ENCODE measurements at places on chromosomes 7 and 10.
A peak's percentile ranks its signal among the peaks of the same experiment; 100 is the strongest.

- peak; percentile 4 for DNase-seq
Observed at GRCh38 chr10:86757113-86757972, 924 bp downstream of the BMPR1A start.

DNA sequence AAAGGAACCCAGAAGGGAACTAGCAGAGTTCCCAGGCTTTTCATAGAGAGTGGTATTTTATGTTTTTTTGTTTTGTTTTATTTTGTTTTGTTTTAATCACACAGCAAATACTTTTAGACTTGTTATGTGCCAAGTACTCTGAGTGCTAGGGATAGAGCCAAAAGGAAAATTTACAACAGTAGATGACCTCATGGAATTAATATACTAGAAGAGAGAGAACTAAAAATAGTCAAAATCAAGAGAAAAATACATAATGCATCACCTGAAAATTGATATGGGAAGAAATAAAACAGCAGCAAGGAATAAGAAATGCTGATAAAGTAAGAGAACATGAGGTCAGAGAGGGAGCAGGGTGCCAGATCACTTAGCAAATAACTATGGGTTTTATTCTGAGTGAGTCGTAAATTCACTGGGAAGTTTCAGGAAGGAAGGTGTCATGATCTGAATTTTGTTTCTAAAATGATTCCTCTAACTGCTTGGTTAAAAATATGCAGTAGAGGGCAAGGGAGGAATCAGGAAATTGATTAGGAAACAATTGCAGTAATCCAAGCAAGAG, 351.0 kb downstream of the ANKRD7 start:
- DNase-seq, result no peak

- no peak for DNase-seq
Observed at GRCh38 chr10:118990326-118990725, 39.2 kb upstream of the NANOS1 start.

DNA sequence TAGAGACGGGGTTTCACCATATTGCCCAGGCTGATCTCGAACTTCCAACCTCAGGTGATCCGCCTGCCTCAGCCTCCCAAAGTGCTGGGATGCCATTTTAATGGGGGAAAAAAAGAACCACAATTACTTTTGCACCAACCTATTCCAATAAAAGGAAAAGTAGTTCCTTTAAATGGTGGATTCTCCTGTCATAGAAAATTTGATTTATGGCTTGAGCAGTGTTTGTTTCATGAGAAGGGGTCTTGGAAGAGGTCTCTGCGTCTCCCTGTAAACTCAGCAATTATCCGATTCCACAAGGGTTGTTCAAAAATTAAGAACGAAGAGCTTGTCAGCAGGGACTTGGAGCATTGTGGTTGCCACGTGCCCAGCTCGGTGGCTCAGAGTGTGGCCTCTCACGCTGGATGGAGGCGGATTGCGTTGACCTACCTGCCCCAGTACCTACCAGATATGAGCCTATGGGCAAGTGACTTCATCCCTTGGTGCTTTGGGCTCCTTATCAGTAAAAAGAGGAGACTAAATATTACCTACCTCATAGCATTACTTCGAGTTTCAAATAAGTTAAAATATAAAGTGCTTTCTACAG, 2.8 kb upstream of the TRIP6 start:
- no peak for DNase-seq

DNA sequence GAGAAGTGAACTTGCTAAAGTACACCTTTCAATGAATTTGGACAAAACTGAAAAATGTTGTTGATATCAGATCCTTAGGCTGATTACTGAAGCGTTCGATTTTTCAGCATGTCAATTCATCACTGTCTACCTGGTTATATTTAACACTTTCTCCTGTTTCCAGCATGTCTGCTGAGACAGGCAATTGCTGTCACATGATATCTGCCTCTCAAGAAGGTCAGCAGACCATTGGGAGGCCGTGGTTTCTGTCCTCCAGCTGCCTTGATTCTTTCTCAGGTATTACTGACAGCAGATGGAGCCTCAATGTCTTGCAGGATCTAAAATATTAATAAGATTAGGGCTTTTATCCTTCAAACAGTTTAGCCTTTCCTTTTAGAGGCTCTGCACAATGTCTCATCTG, 127.5 kb downstream of the SNX10 start:
- DNase-seq, result no peak

GRCh38 chr7:120955577-120956149, 5.1 kb downstream of the ING3 start:
- no peak for DNase-seq

GRCh38 chr7:89123871-89124270, 328.3 kb upstream of the TEX47 start:
- DNase-seq, result no peak

DNA sequence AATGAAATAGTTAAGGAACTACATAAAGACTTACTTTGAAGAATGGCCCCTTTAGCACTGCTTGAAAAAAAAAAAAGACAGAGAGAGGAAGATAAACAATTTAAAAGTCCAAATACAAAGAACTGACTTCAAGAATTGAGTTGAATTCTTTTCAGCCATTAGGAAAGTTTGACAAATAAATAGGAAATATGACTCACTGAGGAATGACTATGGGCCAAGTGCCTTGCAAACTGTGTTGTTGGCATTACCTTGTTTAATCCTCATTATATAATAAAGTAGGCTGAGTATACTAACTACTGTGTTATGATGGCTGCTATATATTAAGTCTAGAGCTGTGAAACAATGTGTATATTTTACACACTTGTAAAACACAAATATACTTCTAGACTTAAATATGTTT, 151.1 kb downstream of the ELMO1 start:
- DNase-seq, result no peak

GRCh38 chr10:110471566-110472139, 26.1 kb upstream of the DUSP5 start:
- no peak for DNase-seq

DNA sequence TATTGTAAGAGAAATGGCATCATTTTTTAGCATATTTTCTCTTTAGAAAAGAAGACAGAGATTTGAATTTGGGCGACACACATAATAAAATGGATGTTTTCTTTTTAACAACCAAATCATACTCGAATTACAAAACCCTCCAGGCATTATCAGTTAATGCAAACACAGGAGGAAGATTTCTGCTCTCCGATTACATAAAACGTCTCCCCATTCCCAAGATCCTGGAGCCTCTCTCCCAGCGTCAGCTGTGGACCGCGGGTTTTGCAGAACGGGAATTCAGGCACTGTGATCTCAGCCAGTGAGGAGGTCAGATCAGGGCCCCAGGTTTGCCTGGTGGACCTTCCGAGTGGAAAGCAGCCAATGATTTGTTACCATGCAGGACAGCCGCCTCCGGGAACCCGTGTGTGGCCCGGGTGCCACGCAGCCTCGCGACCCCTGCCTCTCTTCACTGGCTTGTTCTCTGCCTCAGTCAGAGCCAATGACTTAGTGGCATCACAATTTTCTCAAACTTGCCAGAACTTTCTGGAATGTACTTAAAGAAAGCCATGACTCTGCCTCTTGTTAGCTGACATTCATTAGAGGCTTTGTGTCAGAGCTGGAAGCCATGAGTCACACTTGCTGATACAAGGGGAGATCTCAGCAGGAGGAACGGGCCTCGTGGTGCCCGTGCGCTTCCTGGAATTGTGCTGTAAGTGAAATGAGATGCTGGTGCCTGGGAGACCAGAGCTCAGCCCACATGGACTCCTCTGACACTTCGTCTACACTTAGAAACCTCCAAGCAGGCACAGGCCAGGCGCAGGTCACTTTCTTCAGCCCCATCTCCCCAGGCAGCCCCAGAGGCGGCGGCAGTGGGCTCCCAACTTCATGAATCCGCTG, 246.1 kb downstream of the KLF6 start:
- DNase-seq, result no peak

DNA sequence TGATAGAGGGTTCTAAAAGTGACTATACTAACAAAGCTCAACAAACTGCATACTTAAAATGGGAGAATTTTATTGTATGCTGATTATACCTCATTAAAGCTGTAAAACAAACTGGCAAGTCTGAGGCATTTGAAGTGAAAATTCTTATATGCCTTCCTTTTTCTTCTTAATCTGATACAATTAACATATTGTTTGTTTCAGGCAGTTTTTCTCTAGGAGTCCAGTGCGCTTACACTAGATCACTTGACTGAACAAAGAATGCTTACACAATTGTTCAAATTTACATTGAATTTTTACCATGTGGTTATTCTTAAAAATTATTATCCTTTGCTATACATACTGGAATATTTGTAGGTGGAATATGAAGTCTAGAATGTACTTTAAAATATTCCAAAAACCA, 89.0 kb downstream of the GLCCI1 start:
- no peak for DNase-seq

GRCh38 chr10:129545261-129545660, 78.2 kb downstream of the MGMT start:
- DNase-seq, result no peak

DNA sequence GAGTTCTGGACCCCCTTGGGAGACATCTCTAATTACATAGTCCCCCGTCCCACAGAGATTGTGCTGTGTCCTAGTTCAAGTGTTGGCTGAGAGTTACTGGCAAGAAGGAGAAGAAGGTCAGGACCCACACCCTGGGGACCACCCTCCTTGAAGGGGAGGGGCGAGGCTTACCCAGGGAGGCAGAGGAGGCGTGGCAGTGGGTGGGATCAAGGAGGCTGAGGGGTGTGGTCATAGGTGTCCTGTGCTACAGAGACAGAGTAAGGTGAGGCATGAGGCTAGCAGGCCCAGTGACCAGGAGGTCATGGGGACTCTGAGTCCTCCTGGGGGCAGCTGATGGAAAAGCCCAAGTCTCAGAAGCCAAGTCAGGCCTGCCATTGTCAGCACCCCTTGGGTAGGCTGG, 29.4 kb upstream of the ADCYAP1R1 start:
- DNase-seq, result no peak

GRCh38 chr7:116828281-116828680, 34.1 kb upstream of the CAPZA2 start:
- no peak for DNase-seq

DNA sequence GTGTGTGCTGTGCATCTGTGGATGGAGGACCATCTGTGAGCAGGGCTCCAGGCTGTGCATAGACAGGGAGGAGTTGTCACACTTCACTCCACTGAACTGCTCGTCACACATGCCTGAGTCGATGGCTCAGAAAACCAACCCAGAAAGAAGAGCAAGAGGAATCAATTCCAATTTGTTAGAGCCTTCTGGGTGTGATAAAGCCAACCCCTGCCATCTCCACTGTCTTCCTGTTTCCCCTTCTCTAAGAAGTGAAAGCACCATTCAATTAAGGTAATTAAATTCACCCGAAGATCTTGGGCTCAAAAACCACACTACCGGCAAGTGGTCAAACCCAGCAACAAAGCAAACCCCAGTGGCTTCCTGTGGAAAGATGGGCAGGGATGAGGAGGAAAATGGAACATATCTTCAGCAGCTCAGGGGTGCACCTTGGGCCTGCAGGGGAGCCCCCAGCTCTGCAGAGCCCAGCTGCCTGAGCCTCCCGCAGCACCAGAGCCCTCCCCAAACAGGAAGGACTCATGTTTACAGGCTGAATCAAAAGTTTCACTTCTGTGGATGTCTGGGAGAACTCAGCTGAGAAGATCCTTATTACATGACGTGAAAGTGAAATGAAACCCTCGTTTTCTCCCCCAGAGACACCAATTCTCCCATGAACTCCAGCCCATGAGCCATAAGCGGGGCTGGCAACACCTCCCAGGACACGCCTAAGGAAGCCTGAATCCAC, 10.9 kb downstream of the C10orf71 start:
- DNase-seq, result no peak

- DNase-seq, result no peak
Observed at GRCh38 chr7:157855452-157856213, 518.8 kb downstream of the DNAJB6 start.

DNA sequence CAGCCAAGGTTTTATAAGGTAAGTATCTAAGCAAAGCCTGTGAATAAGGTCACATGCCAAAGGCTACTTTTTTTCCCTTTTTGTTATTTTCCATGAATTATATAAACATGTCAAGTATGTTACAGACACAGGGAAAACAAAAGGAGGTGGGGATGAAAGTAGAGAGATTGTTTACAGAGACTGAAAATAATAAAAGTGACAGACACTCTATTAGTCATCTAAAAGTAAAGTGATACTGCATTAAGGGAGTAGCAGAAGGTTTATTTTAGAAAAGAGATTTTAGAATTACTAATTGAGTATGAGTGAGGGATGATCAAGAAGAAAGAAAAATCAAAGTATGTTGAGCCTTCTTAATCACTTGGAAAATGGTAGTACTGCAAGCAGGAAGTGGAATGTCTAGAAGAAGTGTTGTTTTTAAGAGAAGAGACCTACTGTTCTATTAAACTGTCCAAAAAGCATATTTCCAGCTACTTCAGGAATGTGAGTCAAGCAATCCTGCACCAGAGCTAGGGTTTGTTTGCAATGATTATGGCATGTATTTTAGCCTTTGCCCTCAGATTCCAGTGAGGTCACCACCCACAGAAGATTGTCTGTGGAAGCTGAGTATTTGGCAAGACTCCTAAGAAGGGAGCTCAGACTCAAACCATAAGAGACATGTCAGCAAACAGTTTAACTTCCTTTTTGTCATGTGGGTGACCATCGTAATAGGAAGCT, 177.9 kb upstream of the PLXDC2 start:
- DNase-seq, result no peak

DNA sequence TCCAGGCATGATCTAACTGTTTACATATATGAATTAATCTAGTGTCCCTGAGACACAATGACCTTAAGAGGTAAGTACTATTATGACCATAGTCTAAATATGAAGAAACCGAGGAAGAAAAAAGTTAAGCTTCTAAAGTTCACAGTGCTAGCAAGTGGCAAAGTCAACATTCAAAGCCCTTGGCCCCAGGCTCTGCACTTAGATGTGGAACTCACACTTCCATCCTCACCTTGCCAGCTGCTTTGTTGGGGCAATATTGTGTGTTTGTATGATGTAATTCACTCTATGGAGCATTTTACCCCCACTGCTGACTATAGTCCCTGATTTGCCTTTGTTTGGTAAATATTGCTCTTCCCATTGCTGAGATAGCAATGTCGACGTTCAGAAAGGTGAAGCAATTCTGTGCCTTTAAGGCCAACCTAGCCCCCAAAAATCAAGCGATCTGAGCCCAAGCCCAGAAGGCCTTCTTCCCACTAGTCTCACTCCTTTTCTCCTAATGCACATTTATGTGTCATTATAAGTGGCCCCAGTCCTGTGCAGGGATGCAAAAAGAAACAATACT, 487.6 kb upstream of the ZMIZ1 start:
- DNase-seq, result no peak

DNA sequence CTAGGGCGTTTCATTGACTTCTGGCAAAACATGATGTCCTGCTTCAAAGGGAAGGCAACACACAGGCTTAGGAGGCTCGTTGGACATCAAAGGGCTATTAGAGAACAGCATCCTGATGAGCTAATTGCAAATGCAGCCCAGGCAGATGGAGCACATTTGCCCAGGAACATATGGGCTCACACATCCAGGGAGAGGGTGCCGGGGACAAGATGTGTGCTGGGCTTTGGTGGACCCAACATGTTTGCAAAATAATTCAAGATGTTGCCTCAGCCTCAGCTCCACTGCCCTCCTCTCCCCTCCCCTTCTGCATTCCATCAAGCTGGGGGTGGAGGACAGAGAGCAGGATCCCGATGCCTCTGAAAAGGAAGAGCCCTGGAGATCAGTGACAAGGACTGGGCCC, 217.1 kb upstream of the ZMIZ1 start:
- no peak for DNase-seq

DNA sequence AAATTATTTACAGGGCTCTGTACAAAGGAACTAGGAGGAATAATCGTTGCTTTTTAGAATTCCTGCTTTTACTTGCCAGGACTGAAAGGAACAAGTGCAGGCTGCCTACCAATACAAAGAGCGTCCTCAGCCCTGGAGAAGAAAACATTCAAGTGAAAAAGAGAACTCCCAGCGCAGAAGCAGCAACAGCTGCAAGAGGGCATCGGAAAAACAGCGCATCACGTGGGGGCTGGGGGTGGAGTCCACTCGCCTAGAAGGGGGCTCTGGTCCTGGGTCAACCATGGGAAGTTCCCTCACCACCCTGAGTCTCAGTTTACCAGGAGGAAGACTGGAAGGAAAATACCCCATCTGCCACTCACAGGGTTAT, 385 bp upstream of the C10orf90 start:
- no peak for DNase-seq
